ENCODE measurements at places on chromosomes 12 and 14. TPM values are rescaled to one million over a fixed set of nuclear protein-coding genes. Genes with fewer than 3 reads are reported as not detected.

KLRD1 gene
- total RNA-seq: 0.27 TPM

MAP3K9 gene
- 4.8 TPM for total RNA-seq

PTPRR gene
- total RNA-seq: not detected

GRCh38 chr12:81570234-81570633, 188.9 kb downstream of the PPFIA2 start:
- DNase-seq: no peak

DNA sequence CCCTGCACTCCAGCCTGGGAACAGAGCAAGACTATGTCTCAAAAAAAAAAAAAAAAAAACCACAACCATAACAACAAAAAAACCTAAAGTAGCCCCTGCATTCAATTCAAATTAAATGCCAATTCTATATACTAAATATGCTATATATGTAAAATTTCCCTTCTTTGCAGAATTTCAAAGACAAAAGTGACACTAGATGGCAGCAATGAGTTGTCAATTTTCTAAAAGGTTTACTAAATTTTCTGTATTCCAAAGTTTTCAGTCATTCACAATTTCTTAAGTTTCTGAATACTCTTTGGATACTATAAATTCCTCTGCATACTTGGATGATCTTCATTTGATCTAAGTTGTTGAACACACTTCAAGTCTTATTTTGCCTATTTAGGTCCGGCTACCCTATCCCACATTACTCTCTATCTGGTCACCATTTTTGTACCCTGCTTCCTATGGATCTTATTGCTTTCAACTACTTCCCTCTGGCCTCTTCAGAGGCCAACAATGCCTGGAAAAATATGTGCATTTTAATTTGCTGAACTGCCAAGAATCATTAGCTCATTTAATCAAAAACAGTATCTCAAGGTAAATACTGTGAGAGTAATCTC, 27.9 kb downstream of the HNRNPC start:
- peak; percentile 25 for DNase-seq

DNA sequence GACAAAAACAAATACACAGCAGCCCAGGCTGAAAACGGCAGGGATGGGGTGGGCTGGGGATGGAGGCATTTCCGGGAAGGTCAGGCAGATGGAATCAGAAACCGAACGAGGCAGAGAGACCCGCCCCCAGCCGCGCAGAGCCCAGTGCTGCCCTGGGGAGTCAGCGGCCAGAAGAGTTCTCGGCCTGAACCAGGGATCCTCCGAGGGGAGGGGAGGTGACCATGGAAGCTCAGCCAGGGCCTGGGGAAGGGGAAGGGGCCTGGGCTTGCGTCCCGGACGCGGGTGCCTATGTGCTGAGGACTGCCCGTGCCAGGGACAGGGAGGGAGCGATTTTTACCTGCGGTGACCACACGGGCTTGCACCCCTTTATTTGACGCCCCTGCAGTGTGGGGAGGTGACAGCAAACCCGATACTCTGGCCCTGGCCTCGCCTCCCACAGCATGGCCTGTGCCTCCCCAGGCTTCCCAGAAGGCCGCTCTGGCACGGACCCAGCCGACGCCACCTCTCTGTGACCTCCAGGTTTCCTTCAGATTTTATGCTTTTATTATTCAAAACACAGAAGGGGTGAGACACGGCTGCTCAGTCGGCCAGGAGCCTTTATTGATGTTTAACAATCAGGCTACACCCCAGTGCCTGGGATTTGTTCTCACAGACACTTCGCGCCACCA, 7.7 kb downstream of the LRCOL1 start:
- no peak for DNase-seq

- DNase-seq: peak; percentile 24
Observed at GRCh38 chr12:122021193-122021821, 377 bp upstream of the BCL7A start.
